ENCODE measurements at places on chromosomes 1 and 21.

DNA sequence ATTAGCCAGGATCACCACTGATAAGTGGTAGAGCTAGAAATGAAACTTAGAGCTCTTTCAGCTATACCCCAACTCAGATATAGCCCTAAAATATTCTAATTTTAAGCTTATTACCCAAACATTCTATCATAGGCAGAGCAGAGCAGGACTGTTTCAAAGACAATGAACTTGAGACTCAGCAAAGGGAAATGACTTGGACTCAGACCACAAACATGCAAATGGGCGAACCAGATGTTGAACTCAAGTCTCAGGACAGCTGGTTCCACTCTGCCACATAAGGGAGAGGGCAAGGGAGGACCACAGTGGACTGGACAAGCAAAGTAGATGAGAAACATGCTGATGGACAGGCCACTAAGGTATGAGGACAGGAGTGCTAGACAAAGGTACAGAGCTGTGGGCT is 315.3 kb downstream of the OMA1 start:
- DNase-seq, result no peak

DNA sequence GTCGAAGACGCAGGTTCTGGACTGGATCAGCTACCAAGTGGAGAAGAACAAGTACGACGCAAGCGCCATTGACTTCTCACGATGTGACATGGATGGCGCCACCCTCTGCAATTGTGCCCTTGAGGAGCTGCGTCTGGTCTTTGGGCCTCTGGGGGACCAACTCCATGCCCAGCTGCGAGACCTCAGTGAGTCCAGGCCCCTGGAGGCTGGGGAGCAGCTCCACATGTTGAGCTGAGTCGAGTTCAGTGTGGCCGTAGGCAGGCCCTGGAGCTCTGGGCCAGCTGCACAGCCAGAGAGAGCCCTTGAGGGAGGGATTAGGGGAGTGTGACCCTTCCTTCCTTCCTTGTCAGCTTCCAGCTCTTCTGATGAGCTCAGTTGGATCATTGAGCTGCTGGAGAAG is 1.6 kb downstream of the ELF3 start:
- no peak for DNase-seq

GRCh38 chr1:165869343-165869742 is 41.9 kb downstream of the UCK2 start:
- DNase-seq, result no peak

GRCh38 chr1:89298461-89298860 is 25.8 kb upstream of the GBP5 start:
- no peak for DNase-seq

DNA sequence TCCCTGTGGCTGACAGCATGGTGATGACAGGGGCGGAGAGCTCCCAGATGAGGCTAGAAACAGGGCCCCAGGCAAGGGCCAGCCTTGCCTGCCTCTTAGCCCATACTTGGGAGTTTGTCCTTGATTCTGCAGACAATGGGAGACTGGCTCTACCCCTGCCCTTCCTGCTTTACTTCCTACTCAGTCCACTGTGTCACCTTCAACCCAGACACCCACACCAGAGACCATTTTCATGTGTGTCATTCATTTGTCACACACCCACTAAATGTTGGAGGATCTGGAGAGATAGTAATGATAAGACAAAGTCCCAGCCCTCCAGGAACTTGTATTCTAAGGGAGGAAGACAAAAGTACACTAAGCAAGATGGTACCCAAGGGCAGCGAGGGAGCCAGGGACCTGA is 43.7 kb downstream of the SYT6 start:
- no peak for DNase-seq

- DNase-seq, result no peak
Measured at GRCh38 chr1:90434460-90434859, 282.6 kb downstream of the BARHL2 start.

- DNase-seq, result no peak
Measured at GRCh38 chr1:91754348-91754747, 131.6 kb downstream of the TGFBR3 start.

DNA sequence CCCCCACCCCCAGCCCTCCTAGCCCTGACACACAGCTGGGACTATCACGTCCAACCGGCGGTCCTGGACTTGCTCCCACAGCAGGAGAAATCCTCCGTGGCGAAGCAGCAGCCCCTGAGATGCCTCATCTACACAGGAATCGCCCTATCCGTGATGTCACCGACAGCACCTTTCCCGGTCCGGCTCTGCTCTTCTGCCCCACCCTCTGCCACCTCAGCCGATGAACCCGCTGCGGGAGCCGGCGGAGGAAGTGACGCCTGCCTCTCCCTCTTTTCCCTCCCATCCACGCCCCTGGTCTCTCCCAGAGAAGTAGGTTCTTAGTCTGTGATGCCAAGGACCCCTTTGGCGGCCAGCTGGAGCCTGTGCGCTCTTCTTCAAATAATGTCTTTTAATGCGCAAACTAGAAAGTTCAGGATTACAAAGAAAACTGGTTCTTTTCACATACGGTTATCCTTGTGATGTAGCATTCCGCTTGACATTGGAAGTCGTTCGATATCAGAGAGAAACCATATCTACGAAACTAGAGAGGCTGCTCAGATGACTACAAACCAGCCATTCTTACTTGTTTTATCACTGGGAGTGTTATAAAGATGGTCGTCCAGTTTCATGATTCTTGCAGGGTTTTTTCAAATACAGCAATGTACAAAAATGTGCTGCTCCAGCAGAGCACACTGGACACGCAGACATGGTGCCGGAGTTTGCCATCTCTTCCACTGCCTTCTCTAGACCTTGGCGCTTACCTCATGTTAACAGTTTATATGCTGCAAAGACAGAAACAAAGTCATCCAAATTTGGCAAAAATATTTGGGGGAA is 120.3 kb downstream of the PPIAL4G start:
- DNase-seq, result peak; percentile 10

DNA sequence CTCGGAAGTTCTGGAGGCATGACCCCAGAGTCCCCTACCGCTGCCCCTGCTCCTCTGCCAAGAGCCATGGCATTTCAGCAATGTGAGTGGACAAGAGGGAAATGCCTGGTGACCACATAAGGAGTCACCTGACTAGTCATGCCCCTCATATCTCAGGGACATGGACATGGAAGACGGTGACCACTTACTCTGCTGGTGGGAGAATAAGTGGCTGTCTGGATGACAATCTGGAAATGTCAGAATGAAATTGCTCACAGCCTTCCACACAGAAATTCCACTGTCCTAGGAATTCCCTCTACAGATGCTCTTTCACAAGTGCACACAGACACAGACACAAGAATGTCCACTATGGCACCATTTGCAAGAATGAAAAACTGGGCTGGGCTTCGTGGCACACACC is 24.3 kb upstream of the PLEKHG5 start:
- DNase-seq, result no peak

- DNase-seq, result no peak
Measured at GRCh38 chr1:54172614-54173599, 20.1 kb upstream of the CDCP2 start.

GRCh38 chr1:154840269-154841176 is 29.6 kb downstream of the KCNN3 start:
- no peak for DNase-seq

DNA sequence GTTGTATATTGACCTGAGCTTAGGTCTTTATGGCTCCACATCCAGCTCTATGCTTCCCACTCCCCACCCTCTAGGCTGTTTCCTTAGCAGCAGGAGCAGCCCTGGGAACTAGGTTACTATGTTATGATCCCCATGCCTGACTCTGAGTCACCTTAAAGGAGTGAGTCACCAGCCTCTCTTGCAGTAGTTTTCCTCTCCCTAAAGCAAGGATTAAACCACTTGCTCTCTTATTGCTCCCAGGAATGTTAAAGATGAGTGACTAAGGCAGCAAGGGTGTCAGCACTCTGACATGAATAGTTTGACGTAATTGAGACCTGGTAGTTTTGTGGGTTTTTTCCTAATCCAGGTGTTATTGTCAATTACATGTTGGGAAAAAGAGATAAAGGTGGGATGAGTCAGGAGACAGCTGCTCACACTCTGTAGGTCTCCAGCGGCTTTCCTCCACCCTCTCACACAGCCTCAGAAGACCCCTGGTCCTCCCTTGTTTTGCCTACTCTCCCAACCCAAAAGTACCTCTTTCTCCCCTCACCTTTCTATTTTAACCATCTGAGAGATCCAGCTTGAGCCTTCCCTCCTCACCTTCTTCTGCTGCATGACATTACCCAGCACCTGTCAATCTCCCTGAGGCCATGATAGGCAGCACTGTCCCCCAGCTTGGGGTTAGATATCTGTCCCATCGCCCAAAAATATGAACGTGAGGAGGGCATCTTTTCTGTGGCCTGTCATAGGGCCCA is 369.1 kb upstream of the VAMP3 start:
- no peak for DNase-seq

DNA sequence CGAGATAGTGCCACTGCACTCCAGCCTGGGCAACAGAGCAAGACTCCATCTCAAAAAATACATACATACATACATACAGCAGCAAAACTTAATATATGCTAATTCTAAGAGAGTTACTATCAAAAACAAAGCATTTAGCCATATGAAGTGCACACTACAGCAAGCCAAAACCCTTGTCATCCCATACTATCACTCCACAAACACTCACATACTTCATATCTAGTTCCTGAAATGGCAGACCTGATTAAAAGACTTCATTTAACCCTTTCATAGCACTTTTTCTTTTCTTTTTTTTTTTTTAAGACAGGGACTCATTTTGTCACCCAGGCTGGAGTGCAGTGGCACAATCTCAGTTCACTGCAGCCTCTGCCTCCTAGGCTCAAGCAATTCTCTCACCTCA is 65.6 kb downstream of the COP1 start:
- no peak for DNase-seq

GRCh38 chr1:216559359-216559758 is 136.1 kb upstream of the USH2A start:
- no peak for DNase-seq

DNA sequence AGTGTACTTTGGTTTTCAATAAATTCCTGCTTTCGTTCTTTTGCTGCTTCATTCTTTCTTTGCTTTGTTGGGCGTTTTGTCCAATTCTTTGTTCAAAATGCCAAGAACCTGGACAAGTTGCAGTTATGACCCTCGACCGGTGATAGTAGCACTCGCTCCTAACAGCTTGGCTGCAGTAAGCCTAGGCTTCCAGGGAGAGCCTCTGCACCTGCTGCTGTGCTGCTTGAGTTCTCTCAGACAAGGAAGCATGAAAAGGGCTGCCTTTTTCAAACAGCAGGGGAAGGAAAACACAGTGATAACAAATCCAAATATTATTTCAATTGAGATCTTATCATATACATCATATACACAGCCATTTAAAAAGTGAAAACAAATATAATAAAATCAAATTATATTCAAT is 12.8 kb upstream of the RIPK4 start:
- DNase-seq, result no peak

DNA sequence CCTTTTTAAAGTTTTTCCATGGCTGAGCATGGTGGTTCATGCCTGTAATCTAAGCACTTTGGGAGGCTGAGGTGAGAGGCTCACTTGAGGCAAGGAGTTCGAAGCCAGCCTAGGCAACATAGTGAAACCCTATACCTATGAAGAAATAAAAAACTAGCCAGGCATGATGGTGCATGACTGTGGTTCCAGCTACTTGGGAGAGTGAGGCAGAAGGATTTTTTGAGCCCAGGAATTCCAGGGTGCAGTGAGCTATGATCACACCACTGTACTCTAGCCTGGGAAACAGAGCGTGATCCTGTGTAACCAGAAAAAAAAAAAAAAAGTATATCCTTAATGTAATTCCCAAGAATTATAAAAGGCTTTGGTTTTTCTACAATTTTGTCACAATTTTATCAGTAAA is 17.4 kb downstream of the DEPDC1 start:
- DNase-seq, result no peak

GRCh38 chr1:82695443-82695842 is 894.7 kb downstream of the ADGRL2 start:
- DNase-seq, result no peak

DNA sequence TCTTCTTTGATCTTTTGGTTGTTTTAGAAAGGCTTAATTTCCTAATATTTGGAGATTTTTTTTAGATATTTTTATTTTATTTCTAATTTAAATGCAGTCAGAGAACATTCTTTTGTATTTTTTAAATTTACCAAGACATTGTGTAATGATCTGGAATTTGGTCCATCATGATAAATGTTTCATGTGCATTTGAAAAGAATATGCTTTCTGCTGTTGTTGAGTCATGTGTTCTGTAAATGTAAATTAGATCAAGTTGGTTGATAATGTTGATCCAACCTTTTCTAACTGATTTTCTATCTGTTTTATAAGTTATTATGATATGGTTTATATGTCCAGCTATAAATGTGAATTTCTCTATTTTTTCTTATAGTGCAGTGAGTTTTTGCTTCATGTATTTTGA is 19.8 kb downstream of the UTS2 start:
- no peak for DNase-seq

GRCh38 chr1:3359756-3360440 is 94.6 kb upstream of the ARHGEF16 start:
- DNase-seq, result no peak

- DNase-seq, result peak; percentile 93
Measured at GRCh38 chr1:24717887-24718650, 27.2 kb upstream of the CLIC4 start.

- peak; percentile 34 for DNase-seq
Measured at GRCh38 chr1:44609412-44609767, 64.9 kb downstream of the TMEM53 start.

GRCh38 chr1:210597555-210598134 is 268.9 kb downstream of the HHAT start:
- no peak for DNase-seq

GRCh38 chr1:174652569-174653280 is 205.0 kb downstream of the GPR52 start:
- no peak for DNase-seq

GRCh38 chr1:91511386-91511785 is 10.7 kb downstream of the CDC7 start:
- no peak for DNase-seq

DNA sequence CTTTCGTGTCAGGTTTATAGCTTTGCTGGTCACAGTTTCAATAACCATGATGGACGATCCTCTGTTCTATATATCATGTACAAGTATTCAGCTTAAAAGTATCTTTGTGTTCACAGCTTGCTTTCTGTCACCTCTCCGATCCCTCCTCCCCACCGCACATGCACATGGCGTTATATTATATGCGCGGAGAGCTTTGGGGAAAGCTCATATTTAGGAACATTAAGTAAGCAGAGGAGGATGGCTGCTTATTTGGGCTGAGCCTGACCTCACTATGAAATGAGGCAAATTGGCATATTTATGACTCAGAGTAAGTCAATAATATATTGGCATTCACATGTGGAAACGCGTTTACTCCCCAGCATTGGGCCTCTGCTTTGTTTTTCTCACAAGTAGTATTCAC is 360.5 kb downstream of the HLX start:
- no peak for DNase-seq

GRCh38 chr1:219050086-219050821 is 123.4 kb upstream of the LYPLAL1 start:
- DNase-seq, result no peak

GRCh38 chr1:17419626-17420328 is 19.7 kb downstream of the RCC2 start:
- DNase-seq, result peak; percentile 83

GRCh38 chr1:147600119-147601111 is 59.1 kb downstream of the BCL9 start:
- no peak for DNase-seq

DNA sequence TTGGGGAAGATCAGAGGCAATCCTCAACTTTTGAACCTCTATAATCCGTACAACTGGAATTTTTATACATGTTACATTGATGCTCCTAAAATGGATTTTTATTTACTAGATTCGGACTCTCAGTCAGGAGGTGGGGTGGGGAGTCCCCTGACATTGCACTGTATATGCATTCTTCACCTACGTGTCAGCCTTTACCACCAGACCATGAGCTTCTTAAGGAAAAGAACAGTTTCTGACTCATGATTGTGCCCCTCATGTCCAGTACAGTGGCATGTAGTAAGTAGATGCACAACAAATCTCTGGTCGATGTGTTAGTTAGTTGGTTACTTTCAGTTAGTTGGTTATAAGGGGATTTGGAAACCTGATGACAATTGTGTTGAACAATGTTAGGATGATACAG is 15.4 kb downstream of the LPAR3 start:
- no peak for DNase-seq

All from dorsolateral prefrontal cortex (tissue), 122 donors.